Thyroid gland (tissue), 4 donors: ENCODE measurements at places on chromosomes 16 and 17.

- peak; percentile 50 for DNase-seq
Measured at GRCh38 chr17:77185137-77185536, 44.4 kb downstream of the SEC14L1 start.

GRCh38 chr17:4534515-4534914 lies 20.7 kb downstream of the MYBBP1A start:
- DNase-seq = no peak

DNA sequence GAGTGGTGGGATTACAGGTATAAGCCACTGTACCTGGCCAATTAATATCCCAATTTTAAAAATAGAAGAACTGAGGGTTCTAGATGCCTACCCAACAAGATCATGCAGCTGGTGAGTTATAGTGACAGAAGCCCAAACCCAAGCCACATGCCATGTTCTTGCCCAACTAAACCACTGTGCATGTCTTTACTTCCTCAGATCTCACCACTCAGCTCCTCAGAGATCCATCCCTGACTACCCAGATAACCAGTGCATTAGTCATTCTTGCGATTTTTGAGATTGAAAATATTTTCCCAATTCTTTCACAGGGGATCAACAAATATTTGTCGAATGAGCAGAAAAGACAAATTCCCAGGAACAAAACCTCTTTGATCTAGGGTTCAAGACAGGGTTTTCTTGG lies 303.1 kb downstream of the CBLN1 start:
- DNase-seq = no peak

GRCh38 chr17:48483004-48483403 lies 47.8 kb downstream of the HOXB1 start:
- DNase-seq = no peak

GRCh38 chr17:74235040-74235581 lies 21.7 kb downstream of the TTYH2 start:
- DNase-seq = peak; percentile 67

GRCh38 chr17:8803531-8804420 lies 4.6 kb upstream of the MFSD6L start:
- peak; percentile 17 for DNase-seq

GRCh38 chr17:8124350-8125153 lies 646 bp upstream of the HES7 start:
- no peak for DNase-seq

- no peak for DNase-seq
Measured at GRCh38 chr16:31452631-31453106, 6.6 kb upstream of the ARMC5 start.

GRCh38 chr17:30565073-30565935 lies 88.1 kb downstream of the GOSR1 start:
- DNase-seq = no peak

GRCh38 chr16:74226338-74226954 lies 70.2 kb upstream of the PSMD7 start:
- DNase-seq = no peak

DNA sequence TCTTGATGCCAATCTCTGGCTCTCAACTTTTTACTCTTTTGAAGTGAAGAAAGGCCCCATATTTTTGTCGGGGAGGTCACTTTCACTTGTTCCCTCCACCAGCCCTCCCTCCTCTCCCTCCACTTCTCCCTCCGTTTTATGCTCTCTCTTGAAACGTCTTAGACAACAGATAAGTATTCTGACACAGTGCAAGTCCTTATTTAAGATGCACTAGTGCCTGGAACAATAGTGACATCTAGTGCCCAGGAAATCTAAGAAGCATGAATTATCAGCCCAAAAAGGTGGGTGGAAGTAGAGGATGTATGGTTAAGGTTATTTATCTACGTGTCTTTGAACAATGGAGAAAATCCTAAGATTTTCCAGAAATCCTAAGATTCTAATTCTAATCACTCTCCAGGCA lies 17.9 kb downstream of the PSME3IP1 start:
- peak; percentile 44 for DNase-seq

GRCh38 chr16:67188323-67188722 lies 1.6 kb downstream of the EXOC3L1 start:
- no peak for DNase-seq

- no peak for DNase-seq
Measured at GRCh38 chr16:53519417-53520091, 16.5 kb upstream of the AKTIP start.

- no peak for DNase-seq
Measured at GRCh38 chr17:7646457-7646856, 4.3 kb upstream of the ATP1B2 start.

DNA sequence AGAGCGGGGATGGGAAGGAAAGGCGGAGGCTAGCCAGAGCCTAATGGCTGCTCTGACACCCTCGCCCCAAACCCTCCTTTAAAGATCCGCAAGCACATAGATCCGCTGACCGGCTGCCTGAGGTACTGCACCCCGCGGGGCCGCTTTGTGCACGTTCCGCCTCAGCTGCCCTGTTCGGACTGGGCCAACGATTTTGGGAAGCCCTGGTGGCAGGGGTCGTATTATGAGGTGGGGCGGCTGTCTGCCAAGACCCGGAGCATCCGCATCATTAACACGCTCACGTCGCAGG lies 663 bp downstream of the CYB5D1 start:
- peak; percentile 60 for DNase-seq

DNA sequence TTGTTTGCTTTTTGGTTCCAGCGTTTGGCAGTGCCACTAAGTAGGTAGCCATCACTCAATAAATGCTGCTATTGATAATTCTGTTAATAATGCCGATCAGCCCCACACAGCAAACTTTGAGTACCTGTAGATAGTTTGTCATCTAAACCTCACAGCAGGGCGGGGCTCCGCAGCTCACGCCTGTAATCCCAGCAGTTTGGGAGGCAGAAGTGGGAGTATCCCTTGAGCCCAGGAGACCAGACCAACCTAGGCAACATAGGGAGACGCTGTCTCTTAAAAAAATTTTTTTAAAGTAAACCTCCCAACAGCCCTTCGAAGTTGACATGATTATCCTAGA lies 1.6 kb downstream of the BFAR start:
- no peak for DNase-seq

DNA sequence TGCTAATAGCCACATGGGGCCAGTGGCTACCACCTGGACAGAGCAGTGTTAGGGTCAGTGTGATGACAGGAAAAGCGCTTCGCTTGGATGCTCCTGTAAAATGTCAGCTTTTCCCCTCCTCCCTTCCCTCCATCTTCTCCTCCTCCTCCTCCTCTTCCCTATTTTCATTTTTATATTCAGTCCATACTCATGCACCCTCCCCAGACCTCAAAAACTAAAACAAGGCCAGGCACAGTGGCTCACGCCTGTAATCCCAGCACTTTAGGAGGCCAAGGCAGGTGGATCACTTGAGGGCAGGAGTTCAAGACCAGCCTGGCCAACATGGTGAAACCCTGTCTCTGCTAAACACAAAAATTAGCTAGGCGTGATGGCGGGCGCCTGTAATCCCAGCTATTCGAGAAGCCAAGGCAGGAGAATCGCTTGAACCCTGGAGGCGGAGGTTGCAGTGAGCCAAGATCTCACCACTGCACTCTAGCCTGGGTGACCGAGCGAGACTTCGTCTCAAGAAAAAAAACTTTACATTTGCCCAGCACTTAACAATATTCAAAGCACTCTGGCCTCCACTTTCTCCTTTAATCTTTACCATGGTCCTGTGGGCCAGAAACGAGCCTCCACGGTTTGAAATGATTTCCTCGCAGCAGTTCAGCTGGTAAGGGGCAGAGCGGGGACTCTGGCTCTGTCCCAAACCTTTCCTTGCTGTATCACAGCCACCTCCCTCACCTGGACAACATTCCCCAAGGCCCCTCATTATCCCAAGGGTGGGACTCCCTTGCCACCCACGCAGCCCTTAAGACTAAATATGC lies 21.8 kb downstream of the ANKRD40 start:
- DNase-seq = no peak

DNA sequence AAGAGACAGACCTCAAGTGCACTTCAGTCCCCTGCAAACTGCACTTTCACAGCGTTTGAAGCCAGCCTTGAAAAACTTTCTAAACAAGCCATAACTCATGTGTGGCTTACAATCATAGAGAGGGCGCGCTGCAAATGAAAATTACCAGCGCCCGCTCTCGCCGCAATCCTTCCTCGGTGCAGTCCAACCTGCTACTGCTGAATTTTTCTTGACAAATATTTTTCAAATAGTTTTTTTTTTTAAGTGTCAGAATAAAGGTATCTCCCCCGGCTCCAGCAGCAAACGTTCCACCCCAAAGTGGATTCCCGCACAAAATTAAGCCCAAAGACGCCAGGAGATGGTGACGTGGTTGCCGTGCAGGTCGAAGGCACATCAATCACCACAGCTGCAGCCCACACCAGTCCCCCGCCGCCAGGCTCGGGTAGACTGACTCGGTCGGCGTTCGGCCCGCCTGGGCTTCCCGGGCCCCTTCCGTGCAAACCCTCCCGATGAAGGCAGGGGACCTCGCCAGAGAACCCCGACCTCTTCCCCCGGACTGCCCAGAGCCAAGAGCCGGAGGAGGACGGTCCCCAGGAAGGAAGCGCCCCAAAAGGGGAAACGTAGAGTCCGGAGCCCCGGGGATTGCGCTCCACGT lies 630 bp downstream of the GRB2 start:
- peak; percentile 32 for DNase-seq

DNA sequence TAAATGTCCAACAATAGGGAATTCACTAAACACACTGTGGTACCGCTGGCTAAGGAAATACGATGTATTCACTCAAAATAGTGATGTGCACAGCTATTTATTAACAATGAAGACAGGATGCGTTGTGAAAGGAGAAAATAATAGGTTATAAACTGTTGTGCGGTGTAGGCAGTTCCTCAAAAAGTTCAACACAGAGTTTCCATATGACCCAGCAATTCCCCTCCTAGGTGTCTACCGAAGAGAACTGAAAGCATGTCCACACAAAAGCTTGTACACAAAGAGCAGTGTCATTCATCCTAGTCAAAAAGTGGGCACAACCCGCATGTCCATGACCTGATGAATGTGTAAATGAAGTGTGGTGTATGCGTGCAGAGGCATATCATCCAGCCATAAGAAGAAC lies 1.2 kb upstream of the CES1 start:
- DNase-seq = no peak

- no peak for DNase-seq
Measured at GRCh38 chr16:4894276-4895150, 42.4 kb downstream of the PPL start.

DNA sequence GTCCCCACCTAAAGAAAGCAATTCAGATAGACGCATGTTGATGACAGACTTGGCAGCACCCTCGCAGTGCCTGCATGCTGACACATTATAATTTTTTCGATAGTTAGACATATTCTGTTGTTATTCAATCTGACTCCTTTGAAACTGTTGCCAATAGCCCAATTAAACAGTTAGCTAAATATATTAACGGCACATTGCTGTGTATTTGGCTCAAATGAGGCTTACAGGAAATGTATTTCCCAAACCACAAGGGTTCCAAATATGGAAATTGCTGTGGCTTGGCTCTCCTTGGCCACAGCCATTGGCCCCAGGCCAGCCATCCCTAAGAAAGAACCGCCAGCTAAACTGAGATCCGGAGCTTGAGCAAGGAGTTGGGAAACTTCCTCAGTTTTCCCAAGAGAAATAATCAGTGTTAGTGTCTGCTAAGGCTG lies 31.1 kb downstream of the C16orf82 start:
- peak; percentile 22 for DNase-seq

GRCh38 chr17:19291646-19292376 lies 54.6 kb downstream of the EPN2 start:
- peak; percentile 68 for DNase-seq

DNA sequence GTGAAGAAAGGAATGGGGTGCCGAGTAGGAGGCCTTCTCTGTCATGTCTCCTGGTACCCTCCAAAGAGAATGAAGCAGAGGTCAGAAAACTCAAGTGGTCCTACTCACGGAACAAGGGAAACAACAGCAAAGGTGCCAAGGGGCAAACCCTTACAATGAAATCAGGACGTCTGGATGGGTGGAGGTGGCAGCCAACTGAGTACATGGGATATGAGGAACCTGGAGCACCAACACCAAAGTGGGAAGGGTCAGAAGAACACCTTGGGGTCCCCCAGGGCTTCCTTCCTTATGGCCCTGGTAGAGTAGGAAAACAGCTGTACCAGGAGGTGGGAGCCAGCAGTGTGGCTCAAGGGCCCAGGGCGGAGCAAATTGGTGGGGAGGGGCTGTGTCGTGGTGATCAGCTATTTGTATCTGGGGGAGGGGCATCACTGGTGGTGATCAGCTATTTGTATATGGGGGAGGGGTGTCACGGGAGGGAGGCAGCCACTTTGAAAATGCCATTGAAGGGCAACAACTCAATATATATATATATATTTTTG lies 643 bp downstream of the HIGD1B start:
- no peak for DNase-seq

DNA sequence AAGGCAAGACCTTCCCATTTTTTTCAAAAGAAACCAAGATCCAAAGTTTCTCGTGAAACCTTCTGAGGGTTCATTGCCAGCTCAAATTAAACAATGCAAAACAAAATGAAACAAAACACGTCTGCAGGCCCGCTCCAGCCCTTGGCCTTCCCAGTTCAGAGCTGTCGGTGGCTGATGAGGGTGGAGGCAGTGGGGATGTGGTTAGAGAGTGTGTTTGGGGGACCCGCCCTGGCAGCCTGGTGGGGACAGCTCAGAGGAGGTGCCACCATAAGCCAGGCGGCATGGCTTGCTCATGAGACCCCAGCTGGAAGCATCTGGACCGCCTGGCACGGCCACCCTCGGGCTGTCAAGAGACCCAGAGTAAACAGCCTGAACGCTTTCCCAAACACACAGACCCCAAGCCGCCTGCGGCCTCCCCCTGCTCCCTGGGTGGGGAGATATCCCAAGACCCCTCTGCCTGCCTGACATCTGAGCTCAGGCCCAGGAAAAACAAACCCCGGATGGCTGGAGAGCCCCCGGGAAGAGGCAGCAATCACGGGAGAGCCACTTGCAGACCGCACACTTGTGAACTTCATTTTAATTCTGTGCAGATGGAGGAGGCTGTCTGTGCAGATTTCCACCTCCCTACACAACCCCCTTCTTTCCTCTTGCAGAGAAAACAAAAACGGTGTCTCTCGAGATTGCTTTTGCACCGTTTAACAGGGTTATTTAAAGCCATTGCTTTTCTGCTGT lies 35.4 kb upstream of the LITAF start:
- no peak for DNase-seq

DNA sequence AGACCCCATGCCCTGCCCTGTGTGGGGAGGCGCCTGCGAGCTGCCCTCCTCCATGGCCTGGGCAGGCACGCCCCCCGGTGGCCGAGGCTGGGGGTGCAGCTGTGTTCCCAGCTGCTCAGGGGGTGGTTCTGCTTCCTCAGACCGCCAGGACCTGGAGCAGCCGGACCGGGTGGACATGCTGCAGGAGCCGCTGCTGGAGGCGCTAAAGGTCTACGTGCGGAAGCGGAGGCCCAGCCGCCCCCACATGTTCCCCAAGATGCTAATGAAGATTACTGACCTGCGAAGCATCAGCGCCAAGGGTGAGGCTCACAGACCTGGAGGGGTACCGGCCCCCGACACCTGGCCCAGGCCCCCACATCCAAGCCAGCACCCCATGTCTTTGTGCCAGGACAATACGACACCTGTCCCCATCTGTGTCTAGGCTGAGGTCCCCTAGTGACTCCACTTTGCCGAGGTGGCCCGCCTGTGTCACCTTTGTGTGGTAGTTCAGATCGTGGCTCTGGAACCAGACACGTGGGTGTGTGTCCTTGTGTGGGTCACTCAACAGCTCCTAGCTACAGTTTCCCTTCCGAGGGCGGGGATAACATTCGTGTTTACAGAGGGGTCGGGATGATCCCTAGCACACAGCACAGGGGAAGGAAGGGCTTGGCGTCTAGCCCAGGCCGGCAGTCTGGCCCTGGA lies 9.3 kb downstream of the GJD3 start:
- DNase-seq = peak; percentile 71

- DNase-seq = no peak
Measured at GRCh38 chr17:43627653-43628052, 34.1 kb downstream of the MEOX1 start.

- DNase-seq = no peak
Measured at GRCh38 chr17:4509923-4510617, 11.4 kb downstream of the SPNS2 start.
